Activated T-helper 9 cell treated with anti-CD3 and anti-CD28 coated beads, Interleukin-2, amount 50 U/mL, for 16 hours (primary cell): ENCODE measurements at places on chromosomes 6 and 20.

DNA sequence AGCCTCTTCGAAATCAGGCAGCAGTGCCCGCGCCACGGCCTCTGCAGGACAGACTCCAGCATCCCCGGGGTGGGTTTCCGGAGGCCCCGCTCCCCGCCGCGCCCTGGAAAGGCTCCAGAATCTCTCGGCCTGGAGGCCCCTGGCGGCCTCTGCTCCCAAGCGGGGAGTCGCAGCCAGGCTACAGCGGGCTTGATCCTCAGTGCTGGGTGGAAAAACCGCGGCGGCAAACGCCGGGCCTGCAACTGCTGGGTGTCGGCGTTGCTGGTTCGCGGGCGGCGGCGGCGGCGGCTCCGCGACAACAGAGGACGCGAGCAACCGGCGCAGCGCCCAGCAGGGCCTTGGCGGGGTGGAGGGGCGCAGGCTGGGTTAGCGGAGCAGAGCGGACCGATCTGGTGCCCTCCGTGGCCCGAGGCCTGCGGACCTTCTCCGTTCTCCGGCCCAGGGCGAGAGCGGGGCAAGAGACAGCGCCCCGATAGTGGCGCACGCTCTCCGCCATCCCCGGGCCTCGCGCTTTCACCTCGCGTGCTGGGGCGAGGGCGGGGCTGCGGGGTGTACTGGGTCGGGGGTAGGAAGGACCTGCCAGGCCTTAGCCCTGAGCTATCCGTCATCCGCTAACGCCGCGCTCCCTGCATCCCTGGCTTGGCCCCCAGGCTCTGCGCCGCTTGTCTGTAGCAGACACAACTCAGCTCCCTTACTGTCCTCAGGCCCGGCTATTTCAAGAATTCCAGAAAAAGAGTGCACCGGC is 3.4 kb upstream of the ZNF292 start:
- peak; percentile 61 for DNase-seq

GRCh38 chr20:10390709-10391108 is 43.3 kb downstream of the MKKS start:
- no peak for DNase-seq

- no peak for DNase-seq
These were observed 47.0 kb downstream of the PRL start for GRCh38 chr6:22249711-22250350.

GRCh38 chr6:12578751-12579150 is 137.8 kb upstream of the PHACTR1 start:
- no peak for DNase-seq

DNA sequence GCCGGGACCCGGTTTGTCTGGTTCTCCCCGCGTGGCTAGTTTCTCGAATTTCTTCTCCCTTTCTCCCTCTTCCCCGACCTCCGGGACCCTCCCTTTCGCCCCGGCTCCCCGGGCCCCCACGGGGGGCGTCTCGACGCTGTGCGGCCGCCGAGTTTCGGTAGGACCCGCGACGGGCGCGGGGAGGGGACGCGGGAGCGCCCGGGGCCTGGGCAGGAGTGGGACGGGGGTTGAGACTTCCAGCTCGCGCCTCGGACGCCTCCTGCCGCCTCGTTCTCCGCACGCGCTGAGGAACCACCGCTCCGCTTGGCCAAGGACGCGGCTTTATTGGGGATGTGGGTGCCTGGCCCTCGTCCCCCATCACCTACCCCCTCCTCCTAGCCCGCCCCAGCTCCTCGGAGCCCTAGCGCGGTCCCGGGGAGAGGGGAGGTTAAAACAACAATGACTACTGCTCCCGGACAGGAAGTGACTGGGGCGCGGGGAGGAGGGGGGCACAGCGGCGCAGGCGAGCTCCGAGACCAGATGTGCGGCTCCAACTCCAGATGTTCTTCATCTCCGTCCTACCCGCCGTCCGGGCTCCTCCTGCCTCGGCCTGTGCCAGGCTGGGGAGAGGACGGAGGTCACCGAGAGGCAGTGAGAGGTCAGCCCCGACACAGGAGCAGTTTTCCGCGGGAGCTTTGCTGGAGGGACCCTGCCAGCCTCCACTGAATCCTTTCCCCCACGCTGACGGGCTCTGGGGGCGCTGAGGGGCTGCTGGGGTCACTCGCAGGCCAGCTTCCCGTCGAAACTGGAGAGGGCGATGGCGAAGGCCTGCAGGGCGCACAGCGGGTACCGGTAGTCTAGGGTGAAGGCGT is 917 bp upstream of the TEAD3 start:
- peak; percentile 34 for DNase-seq

DNA sequence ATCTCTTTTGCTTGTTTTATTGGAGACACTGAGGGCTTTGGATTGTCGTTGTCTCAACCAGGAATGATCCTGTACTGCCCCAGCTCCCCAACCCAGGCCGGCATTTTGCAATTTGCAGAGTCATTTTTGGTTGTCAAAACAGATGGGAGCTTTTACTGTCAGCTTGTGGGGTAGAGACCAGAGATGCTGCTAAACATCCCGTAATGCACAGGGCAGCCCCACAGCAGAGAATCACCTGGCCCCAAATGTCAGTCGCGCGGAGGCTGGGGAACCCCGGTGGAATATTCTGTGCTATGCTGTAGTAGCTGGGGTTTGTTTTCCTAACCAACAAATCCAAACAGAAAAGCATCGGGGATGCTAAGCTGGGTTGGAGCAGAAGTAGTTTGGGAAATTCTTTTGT is 99.7 kb downstream of the TSHZ2 start:
- DNase-seq: no peak

- DNase-seq: no peak
These were observed 1310.5 kb upstream of the CITED2 start for GRCh38 chr6:140684776-140685550.

GRCh38 chr20:62253398-62253797 is 15.1 kb downstream of the OSBPL2 start:
- DNase-seq: no peak

- DNase-seq: no peak
These were observed 464.9 kb downstream of the TBC1D32 start for GRCh38 chr6:120869397-120869796.

- DNase-seq: no peak
These were observed 154.2 kb upstream of the QKI start for GRCh38 chr6:163260111-163260895.

DNA sequence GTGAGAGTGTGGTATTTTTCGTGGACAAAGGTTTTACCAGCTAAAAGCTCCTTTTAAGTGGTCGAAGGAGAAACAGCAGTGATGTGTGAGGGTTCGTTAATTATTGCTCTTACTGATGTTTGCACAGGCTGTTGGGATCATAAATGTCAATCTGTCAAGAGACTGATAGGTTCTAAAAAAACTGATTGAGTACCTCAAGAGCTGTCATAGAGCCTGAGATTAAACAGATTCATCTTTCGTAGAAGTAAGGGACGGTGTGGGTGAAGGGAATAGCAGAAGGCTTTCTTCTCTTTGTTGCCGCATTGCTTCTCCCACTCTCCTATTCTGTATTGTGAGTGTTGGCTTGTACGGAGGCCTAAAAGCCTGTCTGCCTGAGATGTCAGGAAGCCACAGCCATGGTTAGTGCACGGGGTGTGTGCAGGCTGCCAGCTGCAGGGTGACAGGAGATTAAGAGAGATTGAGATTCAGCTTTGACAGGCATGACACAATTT is 291.0 kb downstream of the ZFAND3 start:
- DNase-seq: no peak

DNA sequence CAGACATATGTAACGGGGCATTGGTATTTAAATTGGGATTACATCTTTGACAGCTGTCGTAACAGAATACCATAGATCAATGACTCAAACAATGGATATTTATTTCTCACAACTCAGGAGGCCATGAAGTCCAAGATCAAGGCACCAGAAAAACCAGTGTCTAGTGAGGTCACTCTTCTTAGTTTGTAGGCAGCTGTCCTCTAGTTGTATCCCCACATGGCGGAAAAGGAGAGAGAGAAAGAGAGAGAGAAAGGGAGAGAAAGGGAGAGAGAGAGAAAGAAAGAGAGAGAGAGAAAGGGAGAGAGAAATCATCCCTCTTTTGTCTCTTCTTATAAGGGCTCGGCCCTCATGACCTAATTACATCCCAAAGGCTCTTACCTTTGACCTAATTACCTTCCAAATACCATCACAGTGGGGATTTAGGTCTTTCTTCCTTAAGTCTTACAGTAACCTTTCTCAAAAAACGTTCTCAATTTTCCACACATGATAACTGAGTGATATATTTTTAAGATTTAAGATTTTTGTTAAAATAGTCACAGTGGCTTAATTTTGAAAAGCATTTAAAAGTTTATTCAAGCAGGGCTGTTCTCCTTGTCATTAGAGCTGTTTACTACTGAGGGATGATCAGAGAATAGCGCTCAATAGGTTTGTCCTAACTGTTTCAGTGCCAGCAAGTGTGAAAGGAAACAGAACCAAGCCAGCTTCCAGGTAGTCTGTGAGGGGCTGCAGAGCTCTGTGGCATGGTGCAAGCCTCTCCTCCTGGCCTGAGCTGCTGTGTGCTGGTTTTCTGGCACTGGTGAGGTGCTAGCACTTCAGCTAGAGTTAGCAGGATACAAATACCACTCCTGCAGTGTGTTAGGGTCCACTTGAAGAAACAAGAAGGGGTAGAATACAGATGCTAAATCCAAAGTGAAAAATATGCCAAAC is 79.0 kb downstream of the IMPG1 start:
- DNase-seq: no peak

DNA sequence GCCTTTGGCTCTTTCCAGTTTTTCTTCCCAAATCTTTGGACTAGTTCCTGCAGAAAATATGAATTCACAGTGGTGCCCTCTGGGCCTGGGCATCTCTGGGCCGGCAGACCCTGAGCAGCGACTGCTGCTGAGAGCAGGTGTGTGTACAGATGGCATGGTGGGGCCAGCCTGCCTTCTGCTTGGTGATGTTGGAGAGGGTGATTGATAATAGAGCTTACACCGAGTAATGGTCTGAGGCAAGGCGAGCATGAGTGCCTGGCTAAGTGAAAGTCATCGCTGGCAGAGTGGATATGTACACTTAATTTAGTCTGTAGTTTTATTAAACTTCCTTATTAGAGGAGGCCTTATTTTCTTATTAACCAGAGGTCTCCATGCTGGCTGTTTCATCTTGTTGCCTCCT is 156.9 kb downstream of the CDKAL1 start:
- DNase-seq: no peak

- no peak for DNase-seq
These were observed 13.7 kb downstream of the EXOC2 start for GRCh38 chr6:679282-679681.
